ENCODE measurements at places on chromosomes 13 and 19. TPM values are rescaled to one million over a fixed set of nuclear protein-coding genes. Genes with fewer than 3 reads are reported as not detected.

DNA sequence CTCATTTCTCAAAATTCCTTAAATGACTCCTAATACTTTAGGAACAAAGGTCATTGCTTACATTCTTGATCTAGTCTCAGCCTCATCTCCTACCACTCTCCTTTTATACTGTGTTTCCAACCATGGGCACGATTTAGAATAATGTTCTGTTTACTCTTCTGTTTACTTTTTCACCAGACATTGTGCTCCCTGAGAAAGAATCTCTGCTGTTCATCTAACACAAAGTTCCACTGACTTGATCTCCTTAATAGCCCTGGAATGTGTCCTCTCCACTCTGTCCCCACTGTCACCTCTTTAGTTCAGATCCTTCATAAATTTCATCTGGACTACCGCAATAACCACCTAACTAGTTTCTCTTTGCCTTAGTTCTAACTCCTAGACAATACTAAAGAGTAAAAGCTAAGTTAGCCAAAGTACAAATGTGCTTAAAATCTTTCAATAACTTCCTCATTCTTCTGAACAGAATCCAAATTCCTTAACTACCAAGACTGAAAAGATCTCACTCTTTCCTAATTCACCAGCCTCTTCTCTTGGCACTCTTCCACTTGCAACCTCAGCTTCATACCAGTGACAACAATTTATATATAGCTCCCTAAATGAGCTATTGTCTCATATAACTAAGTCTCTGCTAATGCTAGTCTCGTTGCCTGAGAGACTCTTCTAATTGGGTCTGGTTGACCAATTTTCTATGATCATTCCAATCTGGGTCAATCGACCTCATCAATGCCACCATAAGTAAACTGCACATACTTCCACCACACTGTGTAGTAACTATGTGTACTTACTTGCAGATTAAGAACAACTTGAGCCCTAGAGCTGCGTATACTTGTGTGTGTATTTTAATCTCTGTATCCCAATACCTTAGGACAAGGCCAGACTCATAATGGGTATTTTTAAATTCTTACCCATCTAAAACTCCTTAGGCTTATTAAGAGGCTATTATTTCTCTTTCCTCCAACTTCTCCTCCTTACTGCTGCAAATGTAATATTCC lies 179.9 kb downstream of the VWA8 start:
- DNase-seq: no peak

DNA sequence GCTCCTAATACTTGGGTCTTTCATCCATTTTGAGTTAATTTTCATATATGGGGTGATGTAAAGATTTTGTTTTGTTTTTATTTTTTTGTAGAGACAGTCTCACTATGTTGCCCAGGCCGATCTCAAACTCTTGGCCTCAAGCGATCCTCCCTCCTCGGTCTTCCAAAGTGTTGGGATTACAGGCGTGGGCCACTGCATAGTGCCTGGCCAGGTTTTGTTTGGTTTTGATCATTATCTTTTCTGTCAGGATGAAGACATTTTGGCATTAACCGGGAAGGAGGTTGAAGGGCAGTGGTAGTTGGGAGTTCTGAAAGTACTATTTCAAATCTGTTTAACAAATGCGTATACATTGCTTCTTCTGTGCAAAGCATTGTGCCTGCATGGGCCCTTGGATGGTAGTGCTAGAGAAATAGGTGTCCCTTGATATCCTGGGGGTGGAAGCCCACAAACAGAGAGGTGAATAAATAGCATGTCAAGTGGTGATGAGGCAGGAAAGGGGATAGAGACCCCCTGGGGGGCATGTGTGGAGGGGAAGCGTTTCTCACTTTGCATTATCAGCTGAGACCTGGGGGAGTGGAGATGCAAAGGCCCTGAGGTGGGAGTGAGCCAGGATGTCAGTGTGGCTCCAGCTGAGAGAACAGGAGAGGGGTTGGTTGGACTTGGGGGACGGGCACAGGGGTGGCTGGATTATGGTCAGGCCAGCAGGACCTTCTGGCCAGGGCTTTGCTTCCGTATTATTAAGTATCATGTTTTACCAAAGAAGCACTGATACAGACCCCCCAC lies 41.4 kb downstream of the GATAD2A start:
- DNase-seq: no peak

DNA sequence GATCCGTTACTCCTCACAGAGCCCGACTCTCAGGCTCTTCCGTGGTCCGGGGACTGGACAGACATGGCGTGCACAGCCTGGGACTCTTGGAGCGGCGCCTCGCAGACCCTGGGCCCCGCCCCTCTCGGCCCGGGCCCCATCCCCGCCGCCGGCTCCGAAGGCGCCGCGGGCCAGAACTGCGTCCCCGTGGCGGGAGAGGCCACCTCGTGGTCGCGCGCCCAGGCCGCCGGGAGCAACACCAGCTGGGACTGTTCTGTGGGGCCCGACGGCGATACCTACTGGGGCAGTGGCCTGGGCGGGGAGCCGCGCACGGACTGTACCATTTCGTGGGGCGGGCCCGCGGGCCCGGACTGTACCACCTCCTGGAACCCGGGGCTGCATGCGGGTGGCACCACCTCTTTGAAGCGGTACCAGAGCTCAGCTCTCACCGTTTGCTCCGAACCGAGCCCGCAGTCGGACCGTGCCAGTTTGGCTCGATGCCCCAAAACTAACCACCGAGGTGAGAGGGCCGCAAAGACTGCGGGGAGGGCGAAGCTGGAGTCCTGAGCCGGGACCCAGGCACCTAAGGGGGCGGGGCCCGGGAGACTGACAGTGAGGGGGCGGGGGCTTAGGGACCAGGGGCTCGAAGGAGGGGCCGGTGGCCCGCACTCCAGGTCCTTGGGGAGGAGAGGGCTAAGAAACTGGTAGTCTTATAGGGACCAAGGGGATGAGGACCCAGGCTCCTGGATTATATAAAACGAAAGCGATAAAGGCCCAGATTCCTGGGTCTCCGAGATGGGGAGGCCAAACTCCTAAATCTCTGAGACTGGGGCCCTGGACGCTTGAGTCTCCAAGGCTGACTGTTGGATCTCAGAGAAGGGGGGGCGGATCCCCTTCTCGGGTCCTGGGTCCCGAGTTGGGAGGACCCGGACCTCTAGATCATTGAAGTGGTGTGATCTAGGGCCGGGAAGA lies 2.0 kb downstream of the ETV2 start:
- DNase-seq: peak; percentile 90

DNA sequence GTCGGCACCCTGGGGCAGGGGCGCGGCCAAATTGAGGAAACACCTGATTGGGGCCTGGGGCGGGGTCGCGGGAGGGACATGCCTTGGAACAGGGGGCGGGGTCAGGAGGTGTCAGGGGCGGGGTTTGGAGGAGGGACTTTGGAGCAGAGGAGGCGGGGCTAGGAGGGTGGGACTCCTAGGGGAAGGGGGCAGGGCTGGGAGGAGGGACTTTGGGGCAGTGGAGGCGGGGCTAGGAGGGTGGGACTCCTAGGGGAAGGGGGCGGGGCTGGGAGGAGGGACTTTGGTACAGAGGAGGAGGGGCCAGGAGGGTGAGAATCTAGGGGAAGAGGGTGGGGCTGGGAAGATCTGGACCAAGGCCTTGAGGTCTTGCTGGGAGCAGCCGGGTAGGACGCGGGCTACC lies 21.9 kb downstream of the GRIN2D start:
- DNase-seq: peak; percentile 91

DNA sequence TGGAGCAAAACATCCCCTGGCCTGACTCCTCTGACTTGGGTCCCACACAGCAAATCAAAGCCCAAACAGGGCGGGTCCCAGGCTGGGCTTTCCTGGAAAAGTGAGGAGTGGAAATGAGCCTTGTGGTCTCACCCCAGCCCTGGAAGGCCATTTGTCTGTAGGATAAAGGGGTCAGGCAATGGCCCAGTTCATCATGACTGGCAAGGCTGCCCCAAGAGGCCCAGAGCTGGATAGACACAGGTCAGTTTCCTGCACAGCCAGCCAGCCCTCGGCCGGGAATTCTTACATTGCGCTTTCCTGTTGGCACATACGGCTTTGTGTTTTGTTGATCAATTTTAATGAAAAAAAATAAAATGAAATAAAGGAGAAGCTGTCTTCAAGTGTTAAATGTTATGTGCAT lies 174.3 kb downstream of the TSHZ3 start:
- DNase-seq: no peak

GRCh38 chr13:75656425-75656989 lies 20.4 kb downstream of the LMO7 start:
- no peak for DNase-seq

DNA sequence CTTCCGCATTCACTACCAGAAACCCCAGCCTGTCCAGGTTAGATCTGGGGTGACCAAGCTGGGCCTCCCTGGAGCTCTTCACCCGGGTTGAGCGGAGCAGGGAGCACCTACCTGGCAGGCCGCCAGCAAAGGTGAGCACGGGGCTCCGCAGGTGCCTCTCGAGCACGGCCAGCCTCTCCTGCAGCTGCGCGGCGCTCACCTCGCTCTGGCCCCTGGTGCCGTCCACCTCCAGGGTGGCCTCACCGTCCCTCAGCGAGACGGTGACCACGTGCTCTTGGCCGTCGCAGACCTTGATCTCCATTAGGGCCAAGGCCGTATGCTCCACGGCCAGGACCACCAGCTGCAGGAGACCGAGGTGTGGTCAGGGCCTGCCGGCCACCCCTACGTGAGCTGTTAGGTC lies 42.0 kb downstream of the GAS6 start:
- no peak for DNase-seq

DNA sequence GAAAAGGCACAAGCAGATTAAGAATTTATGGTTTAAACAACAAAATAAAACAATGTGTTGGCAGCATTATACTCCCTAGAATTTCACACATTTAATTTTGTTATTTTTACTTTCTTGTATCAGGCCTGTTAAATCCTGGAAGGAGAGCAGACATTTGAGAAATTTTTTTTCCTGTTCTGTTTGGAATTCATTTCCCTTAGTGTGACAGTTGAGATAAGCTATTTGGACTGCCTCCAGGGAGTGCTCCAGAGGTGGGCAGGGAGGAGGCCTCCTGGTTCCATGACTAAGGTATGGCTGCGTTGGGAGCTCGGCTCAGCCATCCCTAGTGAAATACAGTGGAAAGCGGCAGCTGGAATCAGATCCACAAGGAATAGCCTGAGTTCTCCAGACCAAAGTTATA lies 185.7 kb downstream of the KCNRG start:
- DNase-seq: no peak

- DNase-seq: peak; percentile 75
Observed at GRCh38 chr13:44309794-44310757, 63.5 kb upstream of the SERP2 start.

ZNF546 gene
- 2.0 TPM for total RNA-seq

CGB7 gene
- not detected for total RNA-seq

SOX1 gene
- not detected for total RNA-seq
